WTC11 (cell line): ENCODE measurements at places on chromosomes 5 and 9. TPM values are rescaled to one million over a fixed set of nuclear protein-coding genes. Genes with fewer than 3 reads are reported as not detected.

SERF1A gene
- total RNA-seq = 10.6 to 16.5 TPM (median 13.9 TPM) in 3 replicates

ARHGEF37 gene
- 0.66 to 1.1 TPM (median 0.71 TPM) in 3 replicates for total RNA-seq

ZNF169 gene
- 5.0 to 5.5 TPM (median 5.3 TPM) in 3 replicates for total RNA-seq

NAIP gene
- 1.9 to 3.0 TPM (median 2.2 TPM) in 3 replicates for total RNA-seq

IQGAP2 gene
- 63.0 to 70.6 TPM (median 64.4 TPM) in 3 replicates for total RNA-seq

ISOC1 gene
- total RNA-seq = 24.9 to 28.0 TPM (median 25.2 TPM) in 3 replicates

CMBL gene
- 26.7 to 34.0 TPM (median 27.7 TPM) in 3 replicates for total RNA-seq

NUTM2F gene
- 0.15 to 0.55 TPM in 2 of 3 replicates, not detected in the other for total RNA-seq

OR4F3 gene
- not detected in 3 replicates for total RNA-seq

- DNase-seq = no peak
Measured at GRCh38 chr9:94303321-94303720, 25.1 kb downstream of the NUTM2F start.

DNA sequence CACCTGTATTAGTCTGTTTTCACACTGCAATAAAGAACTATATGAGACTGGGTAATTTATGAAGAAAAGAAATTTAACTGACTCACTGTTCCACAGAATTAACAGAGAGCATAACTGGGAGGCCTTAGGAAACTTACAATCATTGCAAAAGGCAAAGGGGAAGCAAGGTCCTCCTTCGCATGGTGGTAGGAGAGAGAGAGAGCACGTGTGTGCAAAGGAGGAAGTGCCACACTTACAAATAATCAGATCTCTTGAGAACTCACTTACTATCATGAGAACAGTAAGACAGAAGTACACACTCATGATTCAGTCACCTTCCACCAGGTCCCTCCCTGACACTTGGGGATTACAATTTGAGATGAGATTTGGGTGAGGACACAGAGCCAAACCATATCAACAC, 258.7 kb downstream of the TRIM32 start:
- DNase-seq = no peak

GRCh38 chr5:39570403-39571027, 145.7 kb upstream of the DAB2 start:
- DNase-seq = no peak

GRCh38 chr9:131835151-131835910, 95.5 kb upstream of the RAPGEF1 start:
- DNase-seq = no peak

- no peak for DNase-seq
Measured at GRCh38 chr5:36561601-36562000, 44.8 kb upstream of the SLC1A3 start.

DNA sequence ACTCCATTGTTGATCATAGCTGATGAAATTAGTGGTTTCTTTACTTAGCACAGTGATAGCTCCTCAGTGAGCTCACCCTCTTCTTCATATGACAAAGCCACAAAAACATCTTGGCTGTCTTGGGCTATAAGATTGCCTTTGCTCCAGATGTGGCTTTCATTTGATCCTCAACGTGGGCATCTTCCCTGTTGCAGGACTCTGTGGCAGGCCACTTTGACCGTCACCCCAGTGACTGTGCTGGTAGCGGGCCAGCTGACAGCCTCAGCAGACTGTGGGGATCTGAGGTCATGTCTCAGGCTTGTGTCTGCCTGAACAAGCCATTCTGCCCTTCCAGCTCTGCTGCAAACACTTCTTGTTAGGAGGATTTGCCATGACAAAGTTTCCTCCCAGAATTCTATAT, 422.2 kb downstream of the NR2F1-AS1 start:
- DNase-seq = no peak

- DNase-seq = peak; percentile 38
Measured at GRCh38 chr9:107044872-107045271, 181.9 kb downstream of the ZNF462 start.

GRCh38 chr5:83488821-83489220, 17.3 kb downstream of the VCAN start:
- DNase-seq = no peak

GRCh38 chr5:62343428-62343827, 37.4 kb downstream of the KIF2A start:
- DNase-seq = no peak
